ENCODE measurements at places on chromosomes 13 and 19.
A peak's percentile ranks its signal among the peaks of the same experiment; 100 is the strongest.

DNA sequence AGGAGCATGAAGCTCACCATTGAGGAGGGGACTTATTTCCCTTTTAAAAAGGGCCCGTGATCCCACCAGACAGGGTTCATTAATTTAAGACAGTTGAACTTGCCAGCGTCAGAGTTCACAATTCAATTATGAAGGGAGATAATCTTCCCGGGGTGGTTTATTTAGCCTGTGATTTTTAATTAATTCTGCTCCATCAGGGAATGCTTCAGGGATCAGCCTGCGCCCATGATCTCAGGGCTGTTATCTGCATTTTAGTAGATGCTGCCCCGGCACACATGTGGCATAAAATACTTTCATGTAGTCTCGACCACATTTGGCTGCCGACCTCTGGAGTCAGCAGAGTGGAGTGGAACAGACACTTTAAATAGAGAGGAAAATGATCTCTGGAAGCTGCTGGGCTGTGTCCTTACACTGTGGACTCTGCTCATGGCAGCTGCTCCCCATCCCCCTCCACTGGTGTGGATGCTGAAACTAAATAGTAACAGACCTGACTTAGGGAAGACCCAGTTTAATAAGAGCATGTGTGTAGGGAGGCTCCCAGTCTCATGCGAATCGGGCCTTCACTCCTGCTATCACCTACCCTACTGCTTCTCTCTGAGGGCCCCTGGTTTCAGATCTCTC, 256.9 kb downstream of the TEX29 start:
- DNase-seq, result no peak

DNA sequence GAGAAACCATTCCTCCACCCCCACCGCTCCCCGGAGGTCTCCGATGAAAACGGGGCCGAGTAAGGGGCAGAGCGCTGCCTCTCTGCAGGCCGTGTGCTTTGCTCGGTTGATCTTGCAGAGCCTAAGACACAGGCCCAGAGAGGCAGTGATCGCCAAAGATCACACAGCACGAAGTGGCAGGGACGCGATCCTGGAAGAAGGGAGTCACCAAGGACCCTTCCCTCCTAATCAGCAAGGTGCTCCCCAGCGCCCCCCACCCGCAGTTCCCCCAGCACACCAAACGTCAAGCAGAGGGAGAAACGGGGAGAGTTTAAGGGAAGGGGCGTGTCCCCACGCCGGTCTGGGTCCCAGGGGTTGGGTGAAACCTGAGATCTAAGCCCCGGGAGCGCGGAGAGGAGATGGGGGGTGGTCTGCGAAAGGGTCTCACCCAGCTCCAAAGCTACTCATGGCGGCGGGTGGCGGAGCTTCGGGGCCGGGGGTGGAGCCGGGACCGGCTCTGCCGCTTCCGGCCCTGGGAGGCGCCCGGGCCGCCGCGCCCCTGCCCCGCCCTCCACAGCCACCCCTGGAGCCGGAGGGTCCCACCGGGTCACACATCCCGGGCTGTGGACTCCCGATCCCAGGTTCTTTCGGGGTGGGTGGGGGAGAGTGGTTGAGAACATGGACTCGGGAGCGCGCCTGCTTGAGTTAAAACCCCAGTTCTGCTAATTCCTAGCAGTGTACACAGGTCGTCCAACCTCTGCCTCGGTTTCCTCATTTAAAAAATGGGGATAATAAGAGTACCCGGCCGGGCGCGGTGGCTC, at the start of gene EML2:
EML2 (minus strand) TSS at position 468 of the 800 bp plus-strand sequence; CDS start at position 447, 21 bp downstream.
- no peak for DNase-seq

DNA sequence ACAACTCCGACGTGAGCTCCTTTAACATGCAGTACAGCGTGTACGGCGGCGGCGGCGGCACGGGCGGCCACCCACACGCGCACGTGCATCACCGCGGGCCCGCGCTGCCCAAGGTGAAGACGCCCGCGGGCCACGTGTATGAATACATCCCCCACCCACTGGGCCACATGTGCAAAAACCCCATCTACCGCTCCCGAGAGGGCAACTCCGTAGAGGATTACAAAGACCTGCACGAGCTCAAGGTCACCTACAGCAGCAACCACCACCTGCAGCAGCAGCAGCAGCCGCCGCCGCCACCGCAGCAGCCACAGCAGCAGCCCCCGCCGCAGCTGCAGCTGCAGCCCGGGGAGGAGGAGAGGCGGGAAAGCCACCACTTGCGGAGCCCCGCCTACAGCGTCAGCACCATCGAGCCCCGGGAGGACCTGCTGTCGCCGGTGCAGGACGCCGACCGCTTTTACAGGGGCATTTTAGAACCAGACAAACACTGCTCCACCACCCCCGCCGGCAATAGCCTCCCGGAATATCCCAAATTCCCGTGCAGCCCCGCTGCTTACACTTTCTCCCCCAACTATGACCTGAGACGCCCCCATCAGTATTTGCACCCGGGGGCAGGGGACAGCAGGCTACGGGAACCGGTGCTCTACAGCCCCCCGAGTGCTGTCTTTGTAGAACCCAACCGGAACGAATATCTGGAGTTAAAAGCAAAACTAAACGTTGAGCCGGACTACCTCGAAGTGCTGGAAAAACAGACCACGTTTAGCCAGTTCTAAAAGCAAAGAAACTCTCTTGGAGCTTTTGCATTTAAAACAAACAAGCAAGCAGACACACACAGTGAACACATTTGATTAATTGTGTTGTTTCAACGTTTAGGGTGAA, 6.6 kb downstream of the SLITRK5 start:
- DNase-seq, result no peak

DNA sequence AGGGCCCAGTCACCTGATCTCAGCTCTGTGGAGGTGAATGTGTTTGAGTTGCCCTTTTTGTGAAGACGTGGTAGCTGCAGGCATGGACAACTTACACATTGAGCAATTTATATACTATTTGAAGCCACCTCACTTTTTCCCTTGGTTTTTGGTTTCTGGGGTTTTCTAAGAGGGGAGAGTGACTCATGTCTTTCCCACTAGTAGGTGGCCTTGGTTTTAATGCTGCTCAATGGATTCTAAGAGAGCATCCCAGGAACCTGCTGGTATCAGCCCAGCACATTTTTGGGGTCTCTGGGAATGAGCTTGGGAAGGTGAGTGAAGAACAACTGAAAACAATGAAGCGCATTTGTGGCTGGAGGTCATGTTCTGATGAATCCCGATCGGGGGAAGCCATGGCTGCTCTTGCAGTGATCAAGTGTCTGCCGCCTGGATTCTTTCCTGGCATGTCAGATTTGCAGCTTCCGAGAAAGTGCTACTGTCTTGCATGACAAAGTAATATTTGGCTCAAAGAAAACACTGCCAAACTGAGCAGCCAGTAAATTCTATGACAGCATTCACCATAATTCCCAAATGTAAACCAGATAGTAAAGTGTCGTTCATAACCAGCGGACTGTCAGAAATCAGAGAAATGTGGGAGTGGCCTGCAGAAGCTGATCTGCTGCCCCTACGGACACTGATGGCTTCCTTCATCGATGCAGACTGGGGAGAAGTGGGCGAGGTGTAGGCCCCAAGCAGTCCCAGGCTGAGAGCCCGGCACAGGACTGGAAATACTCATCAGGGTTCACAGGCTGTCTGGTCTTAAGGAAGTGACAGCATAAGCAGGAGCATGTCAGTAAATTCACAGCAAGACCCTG, 98.7 kb downstream of the COL4A2 start:
- no peak for DNase-seq

DNA sequence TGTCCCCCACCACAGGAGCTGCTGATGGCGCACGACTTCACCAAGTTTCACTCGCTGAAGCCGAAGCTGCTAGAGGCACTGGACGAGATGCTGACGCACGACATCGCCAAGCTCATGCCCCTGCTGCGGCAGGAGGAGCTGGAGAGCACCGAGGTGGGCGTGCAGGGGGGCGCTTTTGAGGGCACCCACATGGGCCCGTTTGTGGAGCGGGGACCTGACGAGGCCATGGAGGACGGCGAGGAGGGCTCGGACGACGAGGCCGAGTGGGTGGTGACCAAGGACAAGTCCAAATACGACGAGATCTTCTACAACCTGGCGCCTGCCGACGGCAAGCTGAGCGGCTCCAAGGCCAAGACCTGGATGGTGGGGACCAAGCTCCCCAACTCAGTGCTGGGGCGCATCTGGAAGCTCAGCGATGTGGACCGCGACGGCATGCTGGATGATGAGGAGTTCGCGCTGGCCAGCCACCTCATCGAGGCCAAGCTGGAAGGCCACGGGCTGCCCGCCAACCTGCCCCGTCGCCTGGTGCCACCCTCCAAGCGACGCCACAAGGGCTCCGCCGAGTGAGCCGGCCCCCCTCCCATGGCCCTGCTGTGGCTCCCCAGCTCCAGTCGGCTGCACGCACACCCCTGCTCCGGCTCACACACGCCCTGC, 4.4 kb upstream of the NOP53 start:
- no peak for DNase-seq

- peak; percentile 34 for DNase-seq
These were observed 194.7 kb downstream of the LMO7 start for GRCh38 chr13:75830842-75831241.

GRCh38 chr19:51467864-51468544, 9.8 kb upstream of the SIGLEC8 start:
- no peak for DNase-seq
